ENCODE measurements at places on chromosomes 6 and 20.

- DNase-seq, result no peak
These were observed 86.3 kb downstream of the C6orf118 start for GRCh38 chr6:165223101-165223500.

- no peak for DNase-seq
These were observed 133.1 kb upstream of the PCSK2 start for GRCh38 chr20:17093782-17094181.

- DNase-seq, result no peak
These were observed 7.8 kb upstream of the CST3 start for GRCh38 chr20:23645575-23645974.

- no peak for DNase-seq
These were observed 52.5 kb downstream of the MKKS start for GRCh38 chr20:10381477-10381876.

DNA sequence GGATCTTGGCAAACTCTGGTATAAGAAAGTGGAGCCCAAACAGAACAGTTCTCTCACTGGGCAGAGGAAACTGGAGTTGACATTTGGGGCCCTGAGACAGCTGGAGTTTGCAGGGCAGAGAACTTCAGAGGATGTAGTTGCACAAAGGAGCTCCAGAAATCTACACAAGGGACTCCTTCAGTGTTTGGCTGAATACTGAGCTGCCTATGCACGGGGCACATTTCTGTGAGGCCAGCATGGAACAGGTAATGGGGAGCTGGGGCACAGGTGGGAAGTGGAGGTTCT, 169.3 kb downstream of the ANKRD60 start:
- DNase-seq, result no peak
